NCI-H2171 (cell line): ENCODE measurements at places on chromosomes 5 and 9.

DNA sequence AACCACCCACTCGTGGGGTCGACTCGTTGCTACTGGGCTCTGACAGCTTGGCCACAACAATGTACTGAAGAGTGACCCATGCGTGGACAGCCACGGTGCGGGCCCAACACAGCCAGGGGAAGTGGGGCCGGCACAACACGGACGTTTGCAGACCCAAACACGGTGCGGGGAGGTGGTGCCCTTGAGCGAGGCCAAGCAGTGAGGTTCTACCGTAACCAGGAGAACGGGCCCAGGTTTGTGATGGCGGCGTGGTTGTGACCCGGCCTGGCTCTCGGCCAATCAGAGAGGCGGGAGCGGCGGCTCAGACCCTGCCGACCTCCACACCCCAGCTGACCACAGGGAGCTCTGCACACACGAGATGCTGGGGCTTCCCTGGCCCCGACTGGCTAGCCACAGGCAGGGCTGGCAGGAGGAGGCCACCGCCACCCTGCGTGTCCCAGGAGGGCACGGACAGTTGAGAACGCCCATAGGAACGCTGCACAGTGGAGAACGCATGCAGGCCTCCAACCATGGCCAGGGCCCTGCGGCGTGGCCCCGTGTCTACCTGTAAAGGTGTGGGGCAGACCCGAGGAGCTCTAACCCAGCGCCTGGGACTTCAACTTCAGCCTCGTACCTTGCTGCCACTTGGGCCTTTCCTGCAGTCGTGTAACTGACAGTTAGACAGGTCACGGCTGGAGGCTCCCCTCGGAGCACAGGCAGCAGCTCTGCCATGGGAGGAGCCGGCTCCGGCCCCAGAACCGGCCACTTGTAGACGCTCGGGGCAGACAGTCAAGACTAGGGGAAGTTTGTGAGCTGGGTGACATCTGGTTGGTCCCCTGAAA, 13.7 kb downstream of the BRD3 start:
- DNase-seq, result no peak

GRCh38 chr5:178332210-178332641, 99.6 kb upstream of the PHYKPL start:
- no peak for DNase-seq

DNA sequence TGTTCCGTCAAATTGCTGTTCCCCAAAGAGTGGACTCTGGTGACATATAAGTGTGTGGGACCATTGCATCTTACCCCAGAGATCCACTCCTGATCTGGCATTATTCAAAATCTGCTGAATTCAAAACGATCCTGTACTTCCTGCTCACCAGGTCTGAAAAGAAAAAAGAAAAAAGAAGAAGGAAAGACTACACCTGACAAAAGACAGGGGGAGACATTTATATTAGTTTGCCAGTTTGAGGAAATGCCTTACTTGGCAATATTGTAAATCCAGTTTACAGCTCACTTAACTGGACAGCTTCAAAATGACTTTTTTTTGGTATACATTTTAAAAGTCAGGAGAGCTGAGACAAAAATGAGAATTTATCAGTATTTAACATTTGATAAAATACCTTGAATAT, 15.0 kb upstream of the GRHPR start:
- no peak for DNase-seq

- DNase-seq, result no peak
Measured at GRCh38 chr9:96721303-96721702, 56.6 kb downstream of the ZNF510 start.

DNA sequence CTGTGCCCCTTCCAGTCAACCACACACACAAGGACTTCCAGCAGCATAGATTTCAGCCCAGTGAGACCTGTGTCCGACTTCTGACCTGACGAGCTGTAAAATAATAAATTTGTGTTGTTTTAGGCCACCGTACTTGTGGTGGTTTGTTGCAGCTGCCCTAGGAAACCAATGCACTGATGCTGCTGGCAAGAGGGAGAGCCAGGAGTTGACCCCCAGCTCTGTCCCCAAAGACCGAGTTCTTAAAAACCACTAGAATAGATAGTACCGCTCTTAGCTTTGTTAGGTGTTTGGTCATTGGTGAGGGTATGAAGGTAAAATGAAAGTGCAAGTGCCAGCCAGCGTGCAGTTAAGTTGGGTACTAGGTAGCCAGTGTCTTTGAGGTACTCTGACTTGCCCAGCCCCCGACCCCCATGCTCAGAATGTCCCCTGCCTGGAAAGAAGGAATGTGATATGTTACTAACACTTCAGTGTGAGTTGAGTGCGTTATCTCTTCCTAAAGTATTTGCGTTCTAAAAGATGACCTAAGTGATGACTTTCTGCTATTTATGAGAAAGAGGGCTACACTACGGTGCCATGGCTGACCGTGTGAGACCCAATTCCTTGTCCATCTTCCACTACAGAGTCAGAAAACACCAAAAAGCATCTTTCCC, 185.6 kb downstream of the AOPEP start:
- no peak for DNase-seq
